Activated T-helper 2 cell treated with anti-CD3 and anti-CD28 coated beads, Interferon-gamma antibody, Interleukin-2, Interleukin-4, amounts not matched to agents 10 μg/mL and 5 μg/mL and 100 μg/mL, durations not matched to agents 14 hours and 24 hours and 36 hours (primary cell): ENCODE measurements at places on chromosomes 2 and 18.
A peak's percentile ranks its signal among the peaks of the same experiment; 100 is the strongest.

DNA sequence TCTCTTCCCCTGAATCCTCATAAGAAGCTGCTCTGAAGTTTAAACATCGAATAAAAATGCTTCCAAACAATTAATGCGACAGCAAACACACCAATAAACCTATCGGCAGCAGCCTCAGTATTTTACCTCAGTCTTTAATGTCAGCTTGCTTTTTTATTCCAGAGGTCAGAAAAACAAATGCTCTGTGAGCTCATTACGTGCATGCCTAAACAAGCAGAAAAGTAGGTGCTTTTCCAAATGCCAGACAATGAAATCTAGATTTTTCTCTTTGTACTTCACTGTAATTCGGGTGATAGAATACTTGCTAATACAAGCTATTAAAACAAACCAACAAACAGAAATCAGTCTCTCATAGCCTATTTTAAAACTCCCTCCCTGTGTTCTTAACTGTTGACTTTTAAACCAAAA, 381.5 kb downstream of the NRXN1 start:
- no peak for DNase-seq

- peak; percentile 59 for DNase-seq
Measured at GRCh38 chr2:70043252-70043875, 43.9 kb upstream of the PCBP1 start.

- DNase-seq: peak; percentile 39
Measured at GRCh38 chr2:205002390-205002789, 457.1 kb downstream of the PARD3B start.

GRCh38 chr2:102337012-102337411, 18.6 kb upstream of the IL18R1 start:
- no peak for DNase-seq

DNA sequence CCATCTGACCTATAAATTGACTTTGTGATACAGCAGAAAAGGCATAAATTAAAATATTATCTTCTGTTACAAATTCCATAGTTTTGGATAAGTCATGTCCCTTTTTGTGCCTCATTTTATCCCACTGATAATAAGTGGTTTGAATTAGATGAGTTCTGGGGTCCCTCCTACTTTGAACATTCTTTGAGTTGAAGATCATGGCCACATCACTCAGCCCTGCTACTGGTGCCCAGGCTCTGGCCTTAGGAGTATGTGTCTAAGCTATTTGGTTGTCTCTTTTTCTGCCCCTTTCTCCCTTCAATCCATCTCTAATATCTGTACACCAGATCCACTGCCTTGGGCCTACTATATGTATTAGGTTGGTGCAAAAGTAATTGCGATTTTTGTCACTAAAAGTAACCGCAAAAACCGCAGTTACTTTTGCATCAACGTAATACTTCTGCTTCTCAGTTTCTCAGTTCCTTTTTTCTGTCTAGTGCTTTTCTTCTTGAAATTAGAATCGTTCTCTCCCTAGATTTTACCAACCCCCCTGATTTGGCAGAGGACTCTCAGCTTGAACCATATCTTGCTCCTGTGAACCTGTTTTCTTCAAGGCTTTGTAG, 362.5 kb upstream of the TNP1 start:
- DNase-seq: no peak

DNA sequence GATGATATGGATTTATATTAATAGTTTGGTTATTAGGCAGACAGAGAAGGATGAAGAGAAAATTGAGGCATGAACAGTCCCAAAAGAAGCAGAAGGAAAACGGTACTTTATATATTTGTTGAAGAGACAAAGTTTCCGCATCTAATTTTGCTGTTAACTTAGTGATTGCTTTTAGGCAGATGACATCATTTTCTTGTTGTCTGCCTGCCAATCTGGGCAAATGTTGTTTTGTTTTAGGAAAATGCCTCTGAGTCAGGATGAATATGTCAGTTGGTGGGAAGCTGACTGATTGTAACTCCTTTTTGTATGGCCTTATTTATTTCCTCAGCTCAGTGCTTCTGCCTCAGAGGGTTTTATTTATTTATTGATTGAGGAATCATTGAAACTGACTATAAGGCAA, 52.5 kb upstream of the CAVIN2 start:
- DNase-seq: no peak

- DNase-seq: no peak
Measured at GRCh38 chr2:9484533-9484932, 10.2 kb downstream of the IAH1 start.

GRCh38 chr2:24926602-24927252, 6.7 kb upstream of the ADCY3 start:
- no peak for DNase-seq

GRCh38 chr2:241242306-241242705, 53.8 kb downstream of the ANO7 start:
- no peak for DNase-seq

DNA sequence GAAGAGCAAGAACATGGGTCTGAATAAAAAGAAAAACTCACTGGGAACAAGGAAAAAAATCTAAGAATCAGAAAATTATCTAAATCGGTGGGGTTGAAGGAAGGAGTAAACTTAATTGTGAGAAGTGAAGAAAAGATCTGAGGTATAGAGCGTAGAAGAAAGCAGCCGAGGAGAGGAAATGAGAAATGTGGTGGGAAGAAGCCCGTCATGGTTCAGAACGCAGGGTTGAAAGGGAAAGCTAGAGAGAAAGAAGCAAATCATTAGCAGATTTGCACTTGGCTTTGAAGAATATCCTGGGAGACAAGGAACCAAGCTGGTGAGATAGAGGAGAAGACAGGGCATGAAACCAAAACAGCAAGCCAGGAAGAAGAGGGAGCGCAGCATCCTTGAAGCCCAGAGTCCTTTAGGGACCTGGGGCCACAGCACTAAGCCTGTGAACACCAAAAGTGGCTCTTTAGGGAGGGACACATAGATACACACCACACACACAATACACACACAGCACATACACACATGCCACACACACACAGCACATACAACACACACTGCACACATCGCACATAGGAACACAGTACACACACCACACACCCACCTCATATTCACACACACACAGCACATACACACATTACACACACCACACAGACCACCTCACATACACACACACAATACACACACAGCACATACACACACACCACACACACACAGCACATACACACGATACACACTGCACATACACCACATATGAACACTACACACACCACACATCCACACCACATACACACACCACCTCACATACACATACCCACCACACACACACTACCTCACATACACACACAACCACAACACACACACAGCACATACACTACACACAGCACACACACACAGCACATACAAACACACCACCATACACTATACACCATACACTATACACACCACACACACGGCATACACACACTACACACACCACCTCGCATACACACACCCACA, 274.6 kb downstream of the ETAA1 start:
- no peak for DNase-seq

DNA sequence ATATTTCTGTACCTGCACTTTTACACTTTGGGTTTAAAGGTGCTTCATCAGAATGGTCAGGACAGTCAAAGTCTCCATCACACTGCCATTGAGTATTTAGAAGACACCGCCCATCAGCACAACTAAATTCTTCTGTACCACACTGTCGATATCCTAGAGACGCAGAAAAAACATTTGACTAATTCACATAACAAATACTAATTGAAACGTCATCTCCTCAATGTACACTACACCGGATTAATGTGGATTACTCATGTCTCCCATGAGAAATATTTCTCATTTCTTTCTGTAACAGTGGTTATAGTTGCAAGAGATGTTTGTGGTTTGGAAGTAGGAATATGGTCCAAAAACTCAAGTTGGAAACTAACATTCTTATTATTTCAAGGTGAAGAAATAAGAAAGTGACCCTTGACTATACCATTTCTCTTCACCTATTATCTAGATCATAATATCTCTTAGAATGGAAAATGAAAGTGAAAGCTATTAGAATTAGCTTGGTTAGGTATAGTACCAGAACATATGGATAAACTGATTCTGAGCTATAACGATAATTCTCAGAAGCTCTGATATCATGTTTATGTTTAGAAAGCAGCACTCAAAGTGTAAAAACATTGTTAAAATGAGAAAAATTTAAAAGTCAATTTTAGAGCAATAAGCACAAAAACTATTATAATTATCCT, 1627.7 kb downstream of the LRP1B start:
- DNase-seq: no peak

- peak; percentile 59 for DNase-seq
Measured at GRCh38 chr2:157413326-157414035, 30.4 kb downstream of the CYTIP start.
